ENCODE measurements at places on chromosomes 16 and 17.

GRCh38 chr16:55263271-55264250 lies 60.4 kb upstream of the IRX6 start:
- no peak for ATAC-seq

- ATAC-seq, result peak; percentile 97
These were observed 118.9 kb downstream of the AATF start for GRCh38 chr17:37067555-37068111.

DNA sequence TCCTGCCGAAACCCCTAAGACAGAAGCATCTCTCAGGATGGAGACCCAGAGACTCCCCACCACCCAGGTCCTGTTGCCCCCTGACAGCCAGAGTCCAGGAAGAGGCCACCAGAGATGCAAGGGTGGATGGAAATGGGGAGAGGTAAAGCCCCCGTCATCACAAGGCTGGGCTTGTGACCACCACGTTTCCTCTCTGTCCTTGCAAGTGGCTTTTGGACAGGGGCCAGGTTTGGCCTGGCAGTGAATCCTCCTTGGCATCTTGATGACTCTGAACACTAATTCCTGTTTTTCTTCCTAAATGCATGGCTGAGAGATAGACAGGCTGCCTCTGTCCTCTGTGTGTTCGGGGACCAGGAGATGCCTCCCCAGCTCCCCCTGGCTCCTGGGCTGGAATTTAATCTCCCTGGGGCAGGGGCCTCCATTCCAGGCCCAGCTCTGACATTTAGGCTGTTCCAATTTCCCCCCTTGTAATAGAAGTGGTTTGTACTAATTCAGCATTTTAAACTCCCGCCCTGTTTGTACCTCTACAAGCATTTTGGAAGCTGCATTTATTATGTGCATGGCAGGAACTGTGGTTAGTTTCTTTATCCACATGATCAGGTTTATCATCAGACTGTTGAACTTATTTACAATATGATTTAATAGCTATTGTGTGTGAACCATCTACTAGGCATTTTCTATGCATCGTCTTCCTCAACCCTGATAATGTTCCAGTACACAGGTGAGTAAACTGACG lies 116.1 kb upstream of the IRX6 start:
- ATAC-seq, result no peak

GRCh38 chr16:22120440-22120839 lies 28.1 kb downstream of the VWA3A start:
- no peak for ATAC-seq

GRCh38 chr17:21539146-21539545 lies 153.2 kb upstream of the KCNJ18 start:
- ATAC-seq, result no peak

- ATAC-seq, result no peak
These were observed 61.0 kb upstream of the RBBP6 start for GRCh38 chr16:24478401-24478800.

GRCh38 chr17:49634485-49634860 lies 43.4 kb downstream of the SPOP start:
- no peak for ATAC-seq

- peak; percentile 52 for ATAC-seq
These were observed 64.1 kb upstream of the SREBF1 start for GRCh38 chr17:17900615-17901520.

GRCh38 chr17:67047382-67047781 lies 3.0 kb downstream of the CACNG1 start:
- no peak for ATAC-seq

GRCh38 chr16:79271583-79271982 lies 329.0 kb downstream of the MAF start:
- ATAC-seq, result no peak

GRCh38 chr16:6645768-6646568 lies 686.7 kb upstream of the RBFOX1 start:
- peak; percentile 90 for ATAC-seq

GRCh38 chr17:19281161-19281560 lies 44.0 kb downstream of the EPN2 start:
- no peak for ATAC-seq

DNA sequence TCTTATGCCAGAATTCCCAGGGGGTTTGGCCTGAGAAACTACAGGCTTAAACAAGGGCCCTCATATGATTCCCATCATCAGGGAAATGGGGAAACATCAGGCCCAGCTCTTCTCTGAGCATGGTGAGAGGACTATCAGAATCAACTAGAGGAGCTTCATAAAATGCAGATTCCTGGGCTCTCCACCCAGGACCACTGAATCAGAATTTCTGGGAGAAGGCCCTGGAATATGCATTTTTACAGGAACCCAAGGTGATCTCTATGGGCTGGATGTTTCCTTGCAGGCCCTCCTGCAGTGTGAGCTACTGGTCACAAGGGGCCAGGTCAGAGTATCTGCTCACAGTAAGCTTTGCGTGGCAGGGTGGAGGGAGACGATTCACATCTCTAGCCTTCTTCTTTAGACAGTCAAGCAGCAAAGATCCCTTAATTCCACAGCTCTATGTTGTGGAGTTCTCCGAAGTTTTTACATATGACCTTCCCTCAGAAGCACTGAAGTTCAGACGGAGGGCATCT lies 38.8 kb upstream of the HOXB13 start:
- no peak for ATAC-seq

DNA sequence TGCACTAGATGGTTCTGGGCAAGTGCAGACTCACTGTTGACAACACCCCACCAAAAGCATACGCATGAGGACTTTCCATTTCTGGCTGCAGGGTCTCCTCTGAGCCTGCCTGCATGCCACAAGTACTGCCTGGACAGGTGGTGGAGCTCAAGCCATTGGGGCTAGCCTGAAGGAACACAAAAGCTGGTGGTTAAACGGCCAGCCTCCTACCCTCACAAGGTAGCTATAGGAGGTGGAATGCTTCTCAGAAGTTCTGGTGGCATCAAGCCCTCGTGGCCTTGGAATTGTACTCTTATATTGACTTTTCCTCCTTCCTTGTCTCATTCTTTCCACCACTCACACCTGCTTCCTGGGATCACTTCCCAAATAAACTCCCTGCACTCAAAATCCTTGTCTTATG lies 56.6 kb upstream of the BCAR1 start:
- ATAC-seq, result no peak

DNA sequence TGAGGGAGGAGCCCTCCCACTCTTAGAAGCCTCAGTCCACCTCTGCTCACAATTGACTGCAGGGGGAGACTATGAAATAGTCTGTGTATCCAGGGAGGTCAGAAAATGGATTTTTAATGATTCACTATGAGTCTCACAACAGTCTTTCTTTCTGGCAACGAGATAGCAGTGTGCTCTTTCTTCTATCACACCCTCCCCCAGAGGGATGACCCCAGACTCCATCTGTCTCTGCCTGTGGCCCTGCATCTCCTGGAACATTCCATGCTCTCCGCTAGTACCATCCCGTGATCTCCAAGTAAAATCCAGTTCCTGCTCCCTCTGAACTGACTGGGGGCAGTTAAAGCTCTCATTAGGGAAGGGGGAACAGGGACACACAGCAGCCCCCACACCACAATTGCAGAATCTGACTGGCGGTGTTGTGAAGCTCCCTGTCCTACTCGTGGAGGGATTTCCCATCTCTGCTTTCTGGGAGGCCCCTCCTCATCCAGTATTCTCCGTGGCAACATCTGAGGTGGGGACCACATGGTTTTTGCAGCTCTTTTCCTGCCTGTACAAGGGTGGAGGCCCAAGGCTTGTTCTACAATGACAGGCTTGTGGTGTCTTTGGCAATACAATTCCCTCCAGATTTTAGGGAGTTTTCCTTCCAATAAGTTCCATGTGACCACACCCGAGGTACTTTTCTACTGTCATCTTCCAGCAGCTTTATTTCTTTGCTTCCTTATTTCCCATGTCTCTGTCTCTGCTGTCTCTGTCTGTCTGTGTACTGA lies 19.4 kb downstream of the NATD1 start:
- peak; percentile 95 for ATAC-seq

DNA sequence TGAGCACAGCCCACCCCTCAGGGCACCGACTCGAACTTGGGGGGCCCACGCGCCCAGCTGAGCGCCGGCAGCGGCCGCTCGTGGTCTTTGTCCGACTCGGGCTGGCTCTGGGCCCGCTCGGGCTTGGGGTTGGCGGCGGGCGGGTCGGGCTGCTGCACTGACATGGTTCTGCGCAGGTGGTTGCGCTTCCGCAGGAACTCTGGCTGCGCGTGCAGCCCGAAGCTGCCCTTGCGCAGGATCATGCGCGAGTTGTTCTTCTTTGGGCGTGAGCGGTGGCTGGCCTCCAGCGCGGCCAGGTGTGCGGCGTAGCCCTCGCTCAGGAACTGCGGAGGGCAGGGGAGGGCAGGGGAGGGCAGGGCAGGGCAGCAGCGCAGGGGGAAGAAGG lies 11.1 kb downstream of the PIMREG start:
- peak; percentile 72 for ATAC-seq

- no peak for ATAC-seq
These were observed 1849.3 kb downstream of the TP53TG3F start for GRCh38 chr16:35308674-35309073.

DNA sequence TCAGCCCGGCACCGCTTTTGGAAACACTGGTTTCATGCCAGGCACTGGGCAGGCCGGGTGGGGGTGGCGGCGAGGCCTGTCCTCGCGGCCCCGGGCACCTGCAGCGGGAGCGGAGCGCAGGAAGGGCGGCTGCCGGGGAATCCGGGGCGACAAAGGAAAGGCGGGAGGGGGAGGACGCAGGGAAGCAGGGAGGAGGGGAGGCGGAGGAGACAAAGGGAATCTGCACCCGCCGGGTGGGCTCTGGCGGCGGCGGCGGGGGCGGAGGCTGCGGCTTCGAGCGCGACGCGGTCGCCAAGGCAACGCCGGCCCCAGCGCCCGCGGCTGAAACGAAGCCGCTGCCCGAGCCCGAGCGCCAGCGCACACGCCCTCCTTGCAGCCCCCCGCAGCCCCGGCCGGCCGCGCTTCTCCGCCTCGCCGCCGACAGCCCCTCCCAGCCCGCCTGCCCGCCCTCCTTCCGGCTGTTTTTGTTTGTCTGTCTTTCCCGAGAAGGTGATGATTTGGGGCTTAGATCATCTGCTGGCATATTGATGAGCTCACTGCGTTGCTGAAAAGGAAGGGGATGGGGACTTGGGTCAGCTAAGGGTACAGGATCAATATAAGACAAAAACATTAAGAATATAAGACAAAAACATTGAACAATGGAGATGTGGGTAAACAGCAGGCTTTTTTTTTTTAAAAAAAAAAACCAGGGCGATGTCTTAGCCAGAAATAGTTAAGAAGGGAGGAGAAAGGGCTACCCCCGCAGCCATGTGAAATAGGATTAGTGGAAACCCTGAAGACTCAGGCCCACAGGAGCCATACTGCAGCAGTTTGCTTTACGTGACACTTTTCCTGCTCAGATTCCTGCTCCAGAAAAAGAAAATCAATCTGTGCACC lies 32.7 kb downstream of the CDK5R1 start:
- ATAC-seq, result peak; percentile 86

DNA sequence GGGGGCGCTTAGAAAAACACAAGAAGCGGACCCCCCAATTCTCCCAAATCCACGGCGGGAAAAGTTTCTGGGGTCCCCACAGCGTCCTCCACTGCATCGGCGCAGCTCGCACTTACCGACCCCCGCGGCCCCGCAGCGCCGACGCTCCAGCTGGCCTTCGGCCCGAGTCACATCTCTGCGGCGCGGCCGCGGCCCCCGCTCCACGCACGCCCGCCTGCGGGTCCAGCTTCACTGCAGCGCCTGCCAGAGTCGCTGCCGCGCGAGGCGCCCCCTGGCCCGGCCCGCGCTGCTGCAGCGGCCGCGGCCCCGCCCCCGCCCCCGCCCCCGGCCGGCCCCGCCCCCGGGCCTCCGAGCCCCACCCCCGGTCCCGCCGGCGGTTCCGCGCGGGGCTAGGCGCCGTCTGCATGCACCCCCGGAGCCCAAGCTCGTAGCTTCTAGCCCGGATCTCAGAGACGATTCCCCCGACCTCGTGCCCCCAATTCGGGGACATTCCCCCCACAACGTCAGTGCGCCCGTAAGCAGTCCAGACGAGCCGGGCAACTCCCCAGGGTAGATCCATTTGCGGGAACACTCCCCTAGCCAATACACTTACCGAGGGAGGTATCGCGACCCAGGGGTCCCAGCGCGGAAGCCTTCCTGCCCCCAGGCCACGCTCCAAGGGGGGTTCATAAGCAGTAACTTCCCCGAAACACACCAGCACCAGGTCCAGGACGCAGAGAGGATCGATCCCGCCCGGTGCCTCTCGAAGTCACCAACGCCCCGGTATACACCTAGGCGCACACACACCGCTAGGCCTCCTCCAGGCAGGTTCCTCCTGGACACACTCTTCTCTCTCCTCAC lies at the start of gene GPRC5B:
GPRC5B (minus strand) TSS at position 238 of the 840 bp plus-strand sequence. CDS start 12,003 bp downstream, outside the sequence.
- peak; percentile 73 for ATAC-seq

GRCh38 chr16:67444259-67445125 lies 13.6 kb downstream of the HSD11B2 start:
- no peak for ATAC-seq

DNA sequence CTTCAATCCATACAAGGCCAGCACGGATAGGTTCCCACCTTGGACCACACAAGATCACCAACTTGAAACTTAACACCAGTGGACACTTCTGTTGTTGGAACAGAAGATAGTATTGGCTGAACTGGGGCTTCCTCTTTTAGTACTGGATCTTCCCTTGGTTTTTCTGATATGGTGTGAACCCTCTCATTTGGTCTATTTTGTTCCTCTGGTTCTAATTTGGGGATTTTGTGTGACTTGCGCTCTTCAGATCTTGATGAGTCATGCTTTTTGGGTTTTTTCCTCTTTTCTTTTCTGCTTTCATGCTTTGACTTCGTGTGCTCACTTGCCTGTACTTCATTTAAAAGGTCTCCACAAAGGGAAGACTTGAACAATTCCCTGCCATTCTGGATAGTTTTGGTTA lies 39.0 kb downstream of the SOST start:
- no peak for ATAC-seq

GRCh38 chr16:49484451-49484849 lies 110.8 kb downstream of the C16orf78 start:
- ATAC-seq, result peak; percentile 97

GRCh38 chr16:11130978-11131665 lies 124.9 kb downstream of the SOCS1 start:
- ATAC-seq, result peak; percentile 37

GRCh38 chr17:21345236-21345635 lies 30.9 kb upstream of the KCNJ12 start:
- peak; percentile 37 for ATAC-seq

GRCh38 chr16:75227361-75228142 lies 8.8 kb downstream of the CTRB1 start:
- no peak for ATAC-seq

All from motor neuron (in vitro differentiated cells).